ENCODE measurements at places on chromosomes 11 and 22.

GRCh38 chr11:73576185-73576614, 21.7 kb downstream of the FAM168A start:
- no peak for DNase-seq

GRCh38 chr11:19460718-19461405, 220.1 kb upstream of the E2F8 start:
- DNase-seq: no peak

DNA sequence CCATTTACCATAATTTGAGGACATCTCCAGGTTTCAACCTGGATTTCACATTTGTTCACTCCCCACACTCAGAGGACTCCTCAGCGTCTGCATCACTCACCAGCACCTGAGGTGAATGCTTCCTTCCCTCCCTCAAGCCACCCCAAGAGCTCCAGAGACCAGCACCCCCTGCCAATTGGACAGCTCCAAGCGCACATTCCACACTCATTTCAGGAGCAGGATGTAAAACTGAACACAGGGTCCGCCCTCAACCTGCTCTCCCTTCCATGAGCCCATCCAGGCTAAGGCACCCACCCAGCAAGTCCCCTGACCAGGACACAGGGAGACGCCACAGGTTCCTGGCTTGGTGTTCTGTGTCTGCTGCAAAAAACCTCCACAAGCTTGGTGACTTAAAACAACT, 3.9 kb downstream of the SCGB1D1 start:
- no peak for DNase-seq

DNA sequence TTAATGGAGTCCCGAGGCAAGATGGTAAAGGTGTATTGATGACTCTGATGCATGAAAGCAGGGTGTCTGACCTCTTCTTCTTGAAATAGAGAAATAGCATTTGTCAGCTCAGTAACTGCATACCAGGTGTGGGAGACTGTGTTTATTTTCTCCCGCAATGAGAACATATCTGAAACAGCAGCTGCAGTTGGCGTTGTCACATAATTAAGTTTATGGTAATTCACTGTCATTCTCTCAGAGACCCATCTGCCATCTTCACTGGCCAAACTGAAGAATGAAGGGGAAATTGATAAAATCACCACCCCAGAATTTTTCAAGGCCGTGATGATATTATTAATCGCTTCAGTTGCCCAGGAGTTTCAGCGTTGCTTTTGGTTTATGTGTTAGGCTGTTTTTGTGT, 20.1 kb upstream of the MCHR1 start:
- DNase-seq: no peak

DNA sequence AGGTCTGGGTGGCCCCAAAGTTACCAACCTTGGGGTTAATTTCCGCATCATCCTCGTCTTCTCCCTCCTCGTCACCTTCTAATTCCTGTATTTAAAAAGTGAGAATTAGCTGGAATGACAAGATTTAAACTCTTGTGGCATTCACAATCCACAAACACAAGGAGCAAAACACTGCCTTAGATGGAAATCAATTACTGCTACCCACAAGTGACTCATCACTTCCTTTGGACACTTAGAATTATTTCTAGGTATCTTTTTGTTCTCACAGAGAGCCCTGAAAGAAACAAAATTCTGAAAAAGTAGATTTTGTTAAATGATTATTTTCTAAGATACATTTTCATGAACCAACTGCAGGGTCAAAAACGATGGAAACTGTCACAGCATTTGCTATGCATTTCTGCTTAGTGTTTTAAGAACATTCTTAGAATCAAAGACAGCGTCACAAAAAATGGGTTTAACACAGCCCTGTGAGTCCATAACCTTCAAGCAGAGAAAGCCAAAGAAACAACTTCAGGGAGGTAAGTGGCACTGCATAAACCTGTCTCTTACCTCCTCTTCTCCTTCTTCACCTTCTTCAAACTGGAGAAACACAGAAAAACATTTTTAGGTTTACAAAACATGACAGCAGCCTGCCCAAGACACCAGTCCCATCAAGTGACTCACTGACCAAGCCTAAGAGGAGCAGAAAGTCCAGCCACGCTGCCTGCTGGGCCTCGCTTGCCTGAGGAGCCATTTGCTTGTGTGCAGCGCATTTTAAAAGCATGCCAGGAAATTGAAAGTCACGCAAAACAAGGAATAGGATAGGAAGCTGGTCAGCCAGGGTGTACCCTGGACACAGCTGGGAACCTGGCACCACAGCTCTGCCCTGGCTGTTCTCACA, 22.3 kb upstream of the PHLDA2 start:
- DNase-seq: no peak

- no peak for DNase-seq
Observed at GRCh38 chr11:71080239-71081097, 171.9 kb downstream of the SHANK2 start.

DNA sequence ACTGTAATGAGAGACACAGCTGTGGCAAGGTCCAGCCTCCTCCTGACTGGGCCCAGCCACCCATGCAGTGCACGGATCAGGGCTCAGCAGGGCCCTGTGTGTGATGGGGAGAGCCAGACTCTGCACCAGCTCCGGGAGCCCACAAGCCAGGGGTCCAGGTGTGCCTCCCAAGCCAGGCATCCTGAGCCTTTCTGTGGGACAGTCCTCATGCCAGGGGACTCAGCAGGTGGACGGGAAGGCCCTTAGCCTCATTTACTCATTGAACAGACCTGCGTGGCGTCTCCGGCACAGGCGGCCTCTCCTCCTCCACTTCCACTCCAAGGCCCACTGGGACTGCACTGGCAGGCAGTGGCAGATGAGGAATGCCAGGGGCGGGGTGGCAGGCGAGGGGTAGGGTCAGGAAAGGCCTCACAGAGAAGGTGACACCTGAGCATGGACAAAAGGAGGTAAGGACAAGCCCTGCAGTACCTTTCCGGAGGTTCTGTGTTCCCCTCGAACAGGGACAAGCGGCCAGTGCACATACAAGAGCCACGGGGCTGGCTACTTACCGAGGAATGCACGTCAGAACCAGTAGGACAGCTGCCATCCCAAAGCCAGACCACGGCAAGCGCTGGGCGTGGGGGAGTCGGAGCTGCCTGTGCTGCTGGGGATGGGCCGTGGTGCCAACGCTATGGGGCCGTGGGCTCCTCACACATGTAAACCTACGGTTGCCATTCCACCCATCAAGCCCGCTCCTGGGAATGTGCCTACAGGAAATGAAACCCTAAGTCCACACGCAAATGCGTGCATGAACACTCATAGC, 52.7 kb downstream of the IGF2 start:
- no peak for DNase-seq

DNA sequence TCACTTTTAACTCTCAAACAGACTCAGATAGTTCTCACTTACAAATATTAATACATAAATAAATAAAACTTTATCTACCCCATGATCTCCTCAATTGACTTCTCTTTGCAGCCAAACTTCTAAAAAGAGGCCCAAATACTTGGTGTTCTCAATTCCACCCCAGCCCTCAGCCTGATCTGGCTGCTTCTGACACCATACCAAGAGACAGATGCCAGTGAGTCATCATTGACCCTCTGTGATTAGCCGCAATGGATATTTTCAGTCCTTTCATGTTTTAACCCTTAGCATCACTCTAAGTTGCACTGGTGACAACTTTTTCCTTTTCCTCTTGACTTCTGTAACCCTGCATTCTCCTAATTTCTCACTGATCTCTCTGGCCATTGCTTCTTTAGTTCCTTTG, 184.1 kb upstream of the ARHGAP20 start:
- no peak for DNase-seq

- no peak for DNase-seq
Observed at GRCh38 chr11:67581469-67581868, 2.1 kb upstream of the GSTP1 start.

GRCh38 chr22:32331236-32331917, 26.3 kb upstream of the RFPL3 start:
- DNase-seq: no peak

GRCh38 chr11:29119707-29120618, 896.9 kb downstream of the KCNA4 start:
- DNase-seq: no peak

GRCh38 chr11:66636411-66636810, 2.1 kb upstream of the RBM4 start:
- no peak for DNase-seq

- DNase-seq: no peak
Observed at GRCh38 chr11:78259777-78260487, 71.2 kb downstream of the USP35 start.

- DNase-seq: no peak
Observed at GRCh38 chr22:20251981-20252380, 16.1 kb downstream of the RTN4R start.

DNA sequence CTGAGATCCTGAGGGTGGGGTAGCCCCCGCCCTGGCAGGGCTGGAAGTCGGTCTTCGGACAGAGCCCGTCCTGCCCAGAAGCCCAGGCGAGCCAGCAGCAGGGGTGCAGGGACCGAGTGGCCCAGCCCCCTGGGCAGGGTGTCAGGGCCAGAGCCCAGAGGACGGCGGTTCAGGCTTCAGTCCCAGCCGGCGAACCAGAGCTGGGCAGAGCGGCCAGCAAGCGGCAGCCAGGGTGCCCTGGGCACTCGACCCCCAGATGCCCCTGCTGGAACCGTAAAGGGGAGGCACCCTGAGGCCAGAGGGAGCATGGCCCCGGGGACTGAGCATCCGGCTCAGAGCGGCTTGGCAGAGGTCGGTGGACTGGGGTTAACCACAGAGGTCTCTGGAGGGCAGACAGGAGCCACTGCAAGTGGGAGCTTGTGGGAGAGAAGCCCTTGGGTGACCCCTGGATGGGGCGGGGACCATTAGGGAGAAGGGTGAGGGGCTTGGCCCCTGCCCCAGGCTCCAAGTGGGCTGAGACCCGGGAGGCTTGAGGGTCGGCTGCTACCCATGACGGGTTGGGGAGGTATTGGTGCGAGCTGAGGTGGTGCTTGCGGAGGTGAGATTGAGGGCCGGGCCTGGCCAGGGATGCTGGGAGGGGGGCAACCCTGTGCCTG, 15.9 kb downstream of the LSP1 start:
- DNase-seq: no peak

GRCh38 chr11:118552341-118552740, 13.4 kb downstream of the IFT46 start:
- DNase-seq: no peak

DNA sequence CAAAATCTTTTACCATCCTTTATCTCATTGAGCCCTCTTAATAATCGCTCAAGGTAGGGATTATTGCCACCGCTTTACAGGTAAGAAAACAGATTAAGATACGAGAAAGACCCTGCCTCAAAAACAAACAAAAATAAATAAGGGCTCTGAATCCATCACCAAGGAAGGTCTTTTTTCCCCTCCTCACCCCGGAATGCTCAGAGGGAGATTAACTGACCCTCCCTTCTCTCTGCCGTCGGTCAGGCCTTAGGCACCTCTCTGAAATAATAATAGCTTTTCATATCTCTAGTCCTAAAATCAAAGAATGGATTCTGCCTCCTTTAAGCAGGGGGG, 620 bp upstream of the ATG2A start:
- no peak for DNase-seq

GRCh38 chr11:17794981-17795380, 60.4 kb downstream of the KCNC1 start:
- no peak for DNase-seq
